ENCODE measurements at places on chromosomes 1 and 21. TPM values are rescaled to one million over a fixed set of nuclear protein-coding genes. Genes with fewer than 3 reads are reported as not detected.

DNA sequence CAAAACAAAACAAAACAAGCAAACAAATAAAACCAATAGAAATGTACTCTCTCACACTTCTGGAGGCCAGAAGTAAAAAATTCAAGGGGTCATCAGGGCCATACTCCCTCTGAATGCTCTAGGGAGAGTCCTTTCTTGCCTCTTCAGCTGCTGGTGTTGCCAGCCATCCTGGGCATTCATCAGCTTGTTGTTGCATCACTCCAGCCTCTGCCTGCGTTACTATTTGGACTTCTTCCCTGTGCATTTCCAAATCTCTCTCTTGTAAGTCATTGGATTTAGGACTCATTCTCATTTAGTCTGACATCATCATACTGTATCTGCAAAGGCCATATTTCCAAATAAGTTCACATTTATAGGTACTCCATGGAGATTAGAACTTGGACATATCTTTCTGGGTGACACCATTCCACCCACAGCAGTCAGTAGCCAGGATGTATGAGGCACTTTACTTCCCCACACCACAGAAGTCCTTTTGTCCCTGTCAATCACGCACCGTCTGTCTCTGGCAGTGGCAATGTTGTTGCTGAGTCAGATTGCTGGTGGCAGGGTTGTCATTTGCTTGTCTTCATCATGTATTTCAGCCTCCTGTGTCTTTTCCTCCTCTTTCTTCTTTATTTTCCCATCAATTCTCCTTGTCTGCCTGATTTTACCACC lies 151.0 kb upstream of the KCNJ6 start:
- DNase-seq: no peak

- DNase-seq: no peak
Observed at GRCh38 chr1:185463011-185463410, 146.0 kb upstream of the IVNS1ABP start.

GRCh38 chr1:172270605-172271004 lies 149.9 kb upstream of the C1orf105 start:
- DNase-seq: no peak

- no peak for DNase-seq
Observed at GRCh38 chr21:38809198-38809878, 3.6 kb downstream of the ETS2 start.

DNA sequence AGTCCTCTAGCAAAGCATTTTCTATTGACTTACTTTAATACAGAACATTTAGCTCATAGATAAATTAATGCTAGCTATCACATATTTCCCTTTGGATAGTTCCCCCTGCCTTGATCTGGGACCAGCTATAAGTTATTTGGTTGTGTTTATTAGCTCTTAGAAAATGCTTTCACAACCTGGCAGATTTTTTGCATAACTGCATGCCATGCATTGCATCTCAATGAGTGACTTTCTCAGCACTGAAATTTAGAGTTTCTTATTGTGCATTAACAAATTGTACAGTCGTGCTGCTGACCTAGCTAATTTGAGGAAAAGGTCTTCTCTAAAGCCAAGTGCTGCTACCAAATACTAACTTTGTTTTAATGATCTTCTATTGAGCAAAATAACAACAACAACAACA lies 164.8 kb downstream of the PLPPR5 start:
- DNase-seq: no peak

GRCh38 chr1:6724517-6725141 lies 23.0 kb upstream of the DNAJC11 start:
- no peak for DNase-seq

DNA sequence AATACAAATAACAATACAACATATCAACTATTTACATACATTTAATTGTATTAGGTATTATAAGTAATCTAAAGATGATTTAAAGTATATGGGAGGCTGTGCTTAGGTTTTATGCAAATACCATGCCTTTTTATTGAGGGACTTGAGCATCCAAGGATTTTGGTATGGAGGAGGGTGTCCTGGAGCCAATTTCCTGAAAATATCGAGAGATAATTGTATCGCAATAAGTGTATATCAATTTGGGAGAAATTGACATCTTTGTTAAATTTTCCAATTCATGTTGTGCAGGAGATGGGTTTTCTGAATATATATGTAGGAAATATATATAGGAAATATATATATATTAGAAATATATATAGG lies 63.5 kb downstream of the ATP1A1 start:
- no peak for DNase-seq

DNA sequence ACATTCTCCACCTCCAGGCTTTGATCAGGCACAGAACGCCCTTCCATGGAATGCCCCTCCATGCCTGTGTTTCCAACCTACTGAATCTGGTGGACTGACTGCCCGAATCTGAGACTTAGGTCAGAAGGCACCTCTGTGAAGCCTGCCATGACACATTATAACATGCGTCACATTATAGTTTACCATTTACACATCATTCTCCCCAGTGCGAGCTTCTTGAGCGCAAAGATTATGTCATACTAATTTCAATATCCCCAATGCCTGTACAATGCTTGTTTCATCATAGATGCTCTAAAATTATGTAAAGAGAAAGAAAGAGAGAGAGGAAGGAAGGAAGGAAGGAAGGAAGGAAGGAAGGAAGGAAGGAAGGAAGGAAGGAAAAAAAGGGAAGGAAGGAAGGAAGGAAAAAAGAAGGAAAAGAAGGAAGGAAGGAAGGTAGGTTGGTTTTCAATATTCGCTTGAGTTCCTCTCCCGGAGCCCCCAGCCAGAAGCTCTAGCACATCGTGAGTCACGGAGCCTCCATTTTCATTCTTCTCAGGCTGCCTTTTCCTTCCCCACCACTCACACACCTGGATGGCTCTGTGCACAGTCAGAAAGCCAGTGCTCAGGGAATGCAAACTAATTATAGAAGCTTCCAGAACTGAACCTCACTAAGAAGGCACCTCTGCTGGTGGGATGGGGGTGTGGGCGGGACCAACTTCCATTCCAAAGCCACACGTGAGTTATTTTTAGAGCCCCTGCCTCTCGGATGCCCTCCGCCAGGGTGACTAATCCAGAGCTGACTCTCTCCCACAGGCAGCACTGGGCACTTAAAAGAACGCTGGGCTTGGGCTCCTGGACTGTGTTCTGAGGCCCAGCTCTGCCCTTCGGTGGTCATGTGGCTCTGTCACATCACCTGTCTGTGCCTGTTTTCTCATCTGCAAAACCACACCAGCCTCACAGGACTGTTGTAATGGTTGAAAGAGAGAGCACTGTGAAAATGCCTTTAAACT lies 27.4 kb downstream of the LAMB3 start:
- no peak for DNase-seq

DNA sequence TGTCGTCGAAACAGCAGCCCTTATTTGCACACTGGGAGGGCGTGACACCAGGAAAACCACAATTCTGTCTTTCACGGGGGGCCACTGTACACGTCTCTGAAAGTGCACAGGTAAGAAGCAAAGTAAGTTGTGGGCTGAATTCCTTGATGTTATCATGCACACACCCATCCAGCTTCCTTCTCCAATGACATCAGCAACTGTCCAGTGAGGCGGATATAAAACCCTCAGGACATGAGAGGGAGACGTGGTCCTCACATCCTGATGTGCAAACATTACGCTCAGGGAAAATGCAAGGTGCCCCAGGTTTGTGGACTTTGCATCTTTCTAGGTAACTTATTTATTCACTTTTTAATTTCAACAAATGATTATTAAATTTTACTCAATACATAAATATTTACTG lies 3.0 kb downstream of the TFF1 start:
- DNase-seq: no peak

DNA sequence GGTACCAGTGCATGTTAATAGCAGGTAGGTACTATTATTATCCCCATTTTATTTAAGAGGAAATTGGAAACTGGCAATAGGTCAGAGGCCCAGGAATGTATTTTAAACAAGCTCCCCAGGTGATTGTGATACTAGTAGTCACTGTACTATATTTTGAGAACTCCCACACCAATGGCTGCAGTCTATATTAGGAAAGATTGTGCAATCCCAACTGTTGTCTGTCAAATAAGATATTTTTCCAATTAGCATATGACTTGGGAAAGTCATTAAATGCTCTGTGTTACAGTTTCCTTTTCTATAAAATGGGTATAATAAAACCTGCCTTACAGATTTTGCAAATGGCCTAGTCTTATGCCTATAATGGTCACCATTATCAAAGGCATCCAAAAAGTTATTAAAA lies 94.2 kb upstream of the DMRTA2 start:
- no peak for DNase-seq

- no peak for DNase-seq
Observed at GRCh38 chr1:220962031-220962751, 82.9 kb downstream of the HLX start.

DNA sequence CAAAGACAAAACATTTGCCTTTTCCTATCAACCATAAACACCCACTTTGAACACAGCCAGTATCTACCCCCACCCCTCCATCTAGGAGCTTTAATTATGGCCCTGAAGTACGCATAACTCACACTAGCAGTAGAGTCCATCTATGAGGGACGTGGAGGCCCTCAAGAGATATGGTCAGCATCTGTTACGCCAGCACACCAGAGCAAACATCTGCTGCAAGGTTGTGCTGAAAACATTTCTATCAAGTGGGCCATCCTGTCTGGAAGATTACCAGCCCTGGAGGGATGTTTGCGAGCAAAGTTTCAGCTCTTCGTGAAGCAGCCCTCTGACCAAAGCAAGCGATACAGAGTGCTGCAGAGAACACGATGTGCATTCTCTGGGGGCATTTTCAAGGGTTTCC lies 74.6 kb downstream of the SLC45A1 start:
- no peak for DNase-seq

DNA sequence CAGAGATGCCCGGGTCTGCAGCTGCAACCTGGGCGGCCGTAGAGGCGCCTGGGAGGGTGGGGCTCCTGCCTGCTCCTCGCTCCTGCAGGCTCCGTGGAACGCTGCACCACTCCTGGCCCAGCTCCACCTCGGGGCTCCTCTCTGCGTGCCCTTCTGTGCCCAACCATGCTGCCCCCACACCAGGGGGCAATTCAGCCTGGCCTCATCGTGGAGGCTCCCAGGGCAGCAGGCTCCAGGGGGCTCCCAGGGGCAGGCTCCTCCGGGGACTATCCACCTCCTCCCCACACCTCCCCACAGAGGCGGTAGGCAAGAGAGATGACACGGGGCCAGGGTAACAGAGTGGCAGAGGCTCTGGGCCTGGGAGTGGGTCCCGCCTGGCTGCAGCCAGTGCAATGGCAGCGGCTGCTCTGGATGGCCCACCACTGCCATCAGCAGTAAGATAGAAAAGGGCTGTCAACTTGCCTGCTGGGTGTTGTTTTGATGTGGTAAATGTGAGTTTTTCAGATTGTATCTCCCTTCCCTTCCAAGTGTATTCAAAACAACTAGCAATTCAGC lies 22.4 kb upstream of the LRRC8C start:
- no peak for DNase-seq

DNA sequence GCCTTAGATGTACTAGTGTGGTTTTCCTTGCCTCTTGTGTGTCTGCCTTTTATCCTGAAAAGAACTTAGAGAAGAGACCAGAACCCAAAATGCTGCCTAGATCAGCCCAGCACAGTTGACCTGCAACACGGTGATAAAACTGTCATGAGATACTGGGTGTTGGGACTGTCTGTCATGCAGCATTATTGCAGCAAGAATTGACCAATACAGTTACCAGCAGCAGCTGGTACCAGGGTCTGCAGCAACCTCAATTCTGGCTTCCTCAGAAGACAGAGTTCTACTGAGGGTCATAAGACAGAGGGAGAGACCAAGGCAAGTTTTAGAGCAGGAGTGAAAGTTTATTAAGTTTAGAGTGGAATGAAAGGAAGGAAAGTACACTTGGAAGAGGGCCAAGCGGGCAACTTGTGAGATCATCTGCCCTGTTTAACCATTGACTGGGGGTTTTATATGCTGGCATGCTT lies 182.0 kb downstream of the DYRK1A start:
- no peak for DNase-seq

GRCh38 chr1:53715478-53715877 lies 23.5 kb downstream of the GLIS1 start:
- no peak for DNase-seq

GRCh38 chr1:226312065-226312464 lies 3.1 kb upstream of the LIN9 start:
- no peak for DNase-seq

GRCh38 chr1:221397606-221398005 lies 344.3 kb downstream of the DUSP10 start:
- no peak for DNase-seq

ECE1 gene
- 124 TPM for total RNA-seq

NPHS2 gene
- not detected for total RNA-seq

CD46 gene
- total RNA-seq: 138 TPM

CTSS gene
- total RNA-seq: 82.6 TPM

ATP6V1G3 gene
- not detected for total RNA-seq

MYOG gene
- not detected for total RNA-seq

NBPF4 gene
- total RNA-seq: not detected

BRDT gene
- total RNA-seq: not detected

CACYBP gene
- total RNA-seq: 54.8 TPM

DLGAP3 gene
- 0.21 TPM for total RNA-seq
